ENCODE measurements at places on chromosomes 16 and 17.

DNA sequence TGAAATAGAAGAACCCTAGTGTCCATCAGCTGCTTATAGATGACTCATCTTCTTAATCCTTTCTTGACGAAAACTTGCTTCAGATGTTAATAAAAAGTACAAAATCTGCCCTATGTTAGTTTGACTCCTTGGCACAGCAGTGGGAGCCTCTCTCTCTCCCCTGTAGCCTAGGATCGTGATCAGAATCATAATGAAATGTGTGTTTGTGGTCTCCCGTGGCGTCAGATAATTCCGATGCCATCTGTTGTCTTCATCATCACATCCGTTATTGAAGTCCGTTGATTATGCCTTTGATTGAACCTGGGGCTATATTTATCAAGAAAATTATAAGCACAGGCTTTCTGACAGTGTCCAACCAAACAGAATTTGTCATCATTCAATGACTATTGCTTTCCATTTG lies 102.5 kb downstream of the BMERB1 start:
- DNase-seq: no peak

GRCh38 chr17:74759941-74760340 lies 11.5 kb downstream of the NHERF1 start:
- DNase-seq: no peak

- DNase-seq: no peak
These were observed 4.5 kb upstream of the MRPL38 start for GRCh38 chr17:75909051-75909811.

DNA sequence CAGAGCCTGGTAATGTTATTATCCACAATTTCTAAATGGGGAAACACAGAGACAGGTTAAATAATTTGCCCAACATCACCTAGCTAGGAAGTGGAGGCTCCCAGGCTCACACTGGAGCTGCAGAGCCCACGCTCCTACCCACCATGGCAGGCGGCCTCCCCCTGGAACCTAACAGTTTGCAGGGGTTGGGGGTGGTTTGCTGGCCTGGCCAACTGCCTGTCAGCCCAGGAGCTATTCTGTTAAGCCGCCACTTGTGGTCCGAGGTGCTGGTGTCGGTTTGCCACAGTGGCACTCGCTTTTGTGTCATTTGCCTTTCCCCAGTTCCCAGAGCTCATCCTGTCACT lies 3.6 kb downstream of the PRCD start:
- no peak for DNase-seq

- DNase-seq: no peak
These were observed 46.3 kb downstream of the C16orf78 start for GRCh38 chr16:49419862-49420261.

GRCh38 chr17:49055181-49055927 lies 58.2 kb downstream of the IGF2BP1 start:
- no peak for DNase-seq

- DNase-seq: no peak
These were observed 424 bp downstream of the HOXB2 start for GRCh38 chr17:48544349-48545021.

DNA sequence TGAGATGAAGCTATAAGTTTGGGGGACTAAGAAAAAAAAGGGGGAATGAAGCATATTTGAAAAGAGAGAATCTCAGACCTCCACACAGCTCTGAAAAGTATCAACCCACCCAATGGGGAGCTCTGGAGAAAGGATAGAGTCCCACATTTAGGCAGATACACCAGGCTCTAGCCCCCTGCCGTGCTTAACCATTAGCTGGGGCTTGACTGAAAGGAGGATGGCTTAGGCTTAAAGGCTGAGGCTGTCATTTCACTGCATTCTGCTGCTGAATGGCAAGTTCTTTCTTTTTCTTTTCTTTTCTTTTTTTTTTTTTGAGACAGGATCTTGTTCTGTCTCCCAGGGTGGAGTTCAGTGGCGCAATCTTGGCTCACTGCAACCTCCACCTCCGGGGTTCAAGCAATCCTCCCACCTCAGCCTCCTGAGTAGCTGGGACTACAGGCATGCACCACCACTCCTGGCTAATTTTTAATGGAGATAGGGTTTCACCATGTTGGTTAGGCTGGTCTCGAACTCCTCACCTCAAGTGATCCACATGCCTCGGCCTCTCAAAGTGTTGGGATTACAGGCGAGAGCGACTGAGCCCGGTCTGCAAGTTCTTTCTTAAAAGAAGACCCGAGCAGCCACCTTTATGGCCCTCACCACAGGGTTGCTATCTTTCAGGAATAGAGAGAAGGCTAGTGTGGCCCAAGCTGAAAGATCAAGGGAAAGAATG lies 9.0 kb upstream of the MMP2 start:
- DNase-seq: no peak

GRCh38 chr17:79290726-79291125 lies 216.1 kb downstream of the ENGASE start:
- DNase-seq: no peak

GRCh38 chr17:56983366-56983765 lies 5.4 kb downstream of the SCPEP1 start:
- DNase-seq: no peak

GRCh38 chr17:81402530-81402941 lies 7.3 kb downstream of the BAHCC1 start:
- no peak for DNase-seq

Data from thymus (tissue), 14 donors.